Stimulated activated CD8-positive, alpha-beta memory T cell treated with anti-CD3 and anti-CD28 coated beads, Interleukin-12 subunit alpha, Interleukin-12 subunit beta, amount 100 ng/mL, for 4 hours (primary cell): ENCODE measurements at places on chromosomes 13 and 19.
A peak's percentile ranks its signal among the peaks of the same experiment; 100 is the strongest.

DNA sequence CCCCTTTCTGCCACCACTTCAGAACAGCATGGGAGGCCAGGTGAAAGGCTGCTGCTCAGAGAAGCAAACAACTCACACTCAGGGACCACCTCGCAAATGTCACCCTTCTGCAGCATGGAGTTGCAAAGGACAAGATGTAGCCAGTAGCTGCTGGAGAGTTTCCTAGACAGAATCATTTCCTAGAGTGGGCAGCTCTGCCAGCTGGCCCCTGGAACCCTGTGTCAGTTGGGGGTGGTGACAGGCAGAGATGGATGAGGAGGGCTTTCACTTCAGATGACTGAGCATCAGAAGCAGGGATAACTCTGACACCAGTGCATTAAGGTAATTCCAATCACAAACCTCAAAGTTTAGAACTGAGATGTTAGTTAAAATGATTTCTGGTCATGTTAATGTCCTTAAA lies 34.4 kb upstream of the EPHX3 start:
- DNase-seq = no peak

GRCh38 chr19:10501971-10502523 lies 1.1 kb downstream of the KEAP1 start:
- DNase-seq = no peak

DNA sequence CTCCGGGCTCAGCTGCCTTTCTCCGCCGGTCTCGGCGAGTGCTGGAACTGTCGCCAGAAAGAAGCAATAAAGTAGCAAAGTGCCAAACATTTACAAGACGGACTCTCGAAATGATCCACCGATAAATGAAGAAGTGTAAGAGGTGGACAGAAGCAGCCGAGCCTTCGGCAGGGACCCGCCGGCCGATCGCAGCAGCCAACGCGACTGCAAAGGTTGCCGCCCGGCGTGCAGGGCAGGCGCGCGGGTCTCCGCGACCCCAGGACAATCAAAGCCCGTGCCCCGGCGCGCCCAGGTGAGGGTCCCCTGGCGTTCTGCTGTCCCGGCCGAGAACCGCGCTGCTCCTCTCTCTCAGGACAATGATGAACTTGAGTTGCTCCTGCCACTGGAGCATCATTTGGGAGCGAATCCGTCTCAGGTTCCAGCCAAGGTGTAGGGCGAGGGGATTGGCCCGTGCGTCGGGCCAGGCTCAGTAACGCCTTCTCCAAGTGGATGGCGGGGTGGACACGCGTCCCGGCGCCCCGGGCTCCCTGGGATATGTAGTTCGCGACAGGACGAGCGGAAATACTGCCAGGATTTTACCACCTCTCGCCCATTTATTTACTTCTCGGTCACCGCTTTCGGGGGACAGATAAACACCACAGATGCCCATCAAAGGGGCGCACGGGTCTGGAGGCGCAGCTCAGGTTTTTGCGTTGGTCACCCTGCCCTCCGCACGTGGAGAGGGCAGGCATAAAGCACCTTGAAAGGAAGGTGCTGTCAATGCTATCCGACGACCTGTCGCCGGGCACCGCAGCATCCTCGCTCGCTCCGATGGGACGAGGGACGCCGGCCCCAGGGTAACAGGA lies at the start of the genes BIVM and POGLUT2:
Gene BIVM (plus strand): TSS at position 539 of the 845 bp plus-strand sequence. CDS start 8,149 bp downstream, outside the sequence.
Gene POGLUT2 (minus strand): TSS at position 396 of the 845 bp plus-strand sequence. CDS start 306 bp downstream, at position 90.
- DNase-seq = peak; percentile 41

- no peak for DNase-seq
Measured at GRCh38 chr19:8331263-8331845, 10.1 kb downstream of the RPS28 start.

DNA sequence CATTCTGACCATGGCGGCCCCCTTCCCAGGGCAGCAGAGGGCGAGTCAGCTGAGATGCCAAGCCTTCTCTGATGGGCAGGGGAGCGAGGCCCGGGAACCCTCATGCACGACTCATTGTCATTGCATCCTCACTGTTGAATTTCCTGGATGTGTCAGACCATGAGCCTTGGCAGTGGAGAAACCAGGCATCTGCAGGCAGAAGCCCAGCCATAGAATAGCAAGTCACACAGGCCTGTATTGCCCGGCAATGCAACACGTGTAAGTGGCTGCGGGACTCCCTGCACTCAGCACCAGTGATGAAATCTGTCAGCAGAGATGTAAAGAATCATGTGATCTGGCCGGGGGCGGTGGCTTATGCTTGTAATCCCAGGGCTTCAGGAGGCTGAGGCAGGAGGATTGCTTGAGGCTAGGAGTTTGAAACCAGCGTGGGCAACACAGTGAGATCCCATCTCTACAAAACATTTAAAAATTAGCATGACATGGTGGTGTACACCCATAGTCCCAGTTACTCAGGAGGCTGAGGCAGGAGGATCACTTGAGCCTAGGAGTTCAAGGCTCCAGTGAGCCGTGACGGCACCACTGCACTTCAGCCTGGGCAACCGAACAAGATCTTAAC lies 199.7 kb downstream of the KATNAL1 start:
- DNase-seq = no peak

- no peak for DNase-seq
Measured at GRCh38 chr19:18650021-18650390, 13.2 kb downstream of the KLHL26 start.

- DNase-seq = no peak
Measured at GRCh38 chr13:31798189-31798588, 58.9 kb downstream of the RXFP2 start.

- no peak for DNase-seq
Measured at GRCh38 chr13:30748717-30749116, 13.4 kb downstream of the ALOX5AP start.

- DNase-seq = no peak
Measured at GRCh38 chr13:107576430-107576829, 638.9 kb downstream of the LIG4 start.

- no peak for DNase-seq
Measured at GRCh38 chr13:54750521-54750920, 1721.9 kb downstream of the OLFM4 start.

GRCh38 chr13:20395061-20395916 lies 130.4 kb downstream of the CRYL1 start:
- DNase-seq = no peak

- no peak for DNase-seq
Measured at GRCh38 chr19:2634960-2635359, 67.5 kb downstream of the GNG7 start.

DNA sequence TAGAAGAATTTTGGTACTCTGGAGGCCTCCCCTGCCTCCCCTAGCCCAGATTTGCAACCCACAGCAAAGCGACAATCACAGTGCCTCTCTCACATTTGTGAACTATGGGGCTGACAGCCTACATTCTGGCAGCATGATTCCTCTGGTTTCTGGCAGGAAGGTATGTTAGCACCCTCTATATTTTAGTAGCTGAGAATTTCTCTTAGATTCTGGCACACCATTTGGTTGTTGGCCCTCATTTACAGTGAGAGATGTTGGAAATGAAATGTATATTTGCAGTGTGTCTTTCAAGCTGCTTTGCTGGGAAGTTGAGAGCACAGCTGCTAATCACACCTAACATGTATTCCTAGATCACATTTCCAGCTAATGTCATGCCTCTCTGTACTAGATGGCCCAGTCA lies 735.0 kb downstream of the FGF9 start:
- DNase-seq = no peak

- DNase-seq = no peak
Measured at GRCh38 chr13:99967869-99968520, 3.6 kb downstream of the ZIC5 start.

DNA sequence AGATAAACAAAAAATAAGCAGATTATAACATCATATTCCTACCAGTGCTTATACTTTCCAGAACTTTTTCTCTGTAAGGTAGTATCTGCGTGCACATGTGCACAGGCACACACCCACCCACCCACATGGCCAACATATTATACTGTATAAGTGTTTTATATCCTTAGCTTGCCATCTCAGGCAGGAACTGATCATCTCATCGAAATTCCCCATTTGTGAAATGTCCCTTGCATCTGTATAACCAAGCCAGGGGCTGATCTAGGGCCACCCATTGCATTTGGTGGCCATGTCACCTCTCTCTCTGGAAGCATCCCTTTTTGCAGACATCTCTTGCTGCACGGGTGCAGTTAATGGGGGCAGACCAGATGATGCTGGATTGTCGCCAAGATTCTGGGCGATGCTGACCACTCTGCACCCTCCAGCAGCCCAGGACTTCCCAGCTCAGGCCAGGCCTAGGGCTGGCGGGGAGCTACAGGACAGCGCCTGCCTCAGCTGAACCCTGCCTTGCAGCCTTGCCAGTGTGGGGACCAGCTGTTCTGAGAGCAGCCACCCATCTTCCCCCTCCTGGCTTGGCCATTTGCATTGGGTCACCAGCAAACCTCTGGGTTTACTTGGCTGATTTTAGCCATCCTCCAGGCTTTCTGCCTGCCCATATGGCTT lies 95.9 kb downstream of the SLC7A1 start:
- no peak for DNase-seq

- DNase-seq = no peak
Measured at GRCh38 chr13:97570442-97570841, 136.5 kb downstream of the RAP2A start.

DNA sequence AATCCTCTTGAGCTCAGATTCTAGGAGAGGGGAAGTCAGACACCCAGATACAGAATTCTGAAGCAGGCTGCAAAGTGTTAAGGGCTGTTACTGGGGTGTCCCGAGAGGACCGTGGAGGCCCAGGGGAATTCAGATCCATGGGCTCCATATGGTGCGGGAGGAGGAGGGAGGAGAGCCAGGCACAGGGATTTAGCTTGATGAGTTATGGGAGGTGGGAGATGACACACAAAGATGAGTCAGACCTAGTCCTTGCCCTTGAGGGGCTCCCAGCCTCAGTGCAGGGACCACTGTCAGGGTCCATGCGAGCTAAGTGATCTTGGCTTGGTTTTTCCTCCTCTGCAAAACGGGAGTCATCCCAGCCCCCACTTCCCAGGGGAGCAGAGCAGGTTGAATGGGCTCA lies 14.4 kb upstream of the GIPR start:
- no peak for DNase-seq

DNA sequence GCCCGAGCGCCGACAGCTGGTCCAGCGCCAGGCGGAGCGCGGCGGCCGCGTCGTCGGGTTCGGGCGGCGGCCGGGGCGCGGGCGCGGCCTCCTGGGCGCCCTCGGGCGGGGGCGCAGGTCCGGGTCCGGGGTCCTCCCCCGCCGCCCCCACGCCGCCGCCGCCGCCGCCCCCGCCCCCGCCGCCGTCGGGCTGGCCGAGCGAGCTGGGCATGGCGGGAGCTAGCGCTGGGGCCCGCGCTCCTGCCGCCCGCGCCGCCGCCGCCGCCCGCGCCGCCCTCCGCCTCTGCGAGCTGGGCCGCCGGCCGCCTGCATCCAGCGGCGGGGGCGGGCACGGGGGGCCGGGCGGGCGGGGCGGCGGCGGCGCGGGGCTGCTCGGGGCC lies 287 bp downstream of the MEX3D start:
- no peak for DNase-seq
